SW 1271 (cell line): ENCODE measurements at places on chromosomes 12 and 14.

- DNase-seq: no peak
Observed at GRCh38 chr14:51596488-51597117, 55.1 kb upstream of the FRMD6 start.

GRCh38 chr12:125744201-125744600 is 679.0 kb downstream of the AACS start:
- no peak for DNase-seq

DNA sequence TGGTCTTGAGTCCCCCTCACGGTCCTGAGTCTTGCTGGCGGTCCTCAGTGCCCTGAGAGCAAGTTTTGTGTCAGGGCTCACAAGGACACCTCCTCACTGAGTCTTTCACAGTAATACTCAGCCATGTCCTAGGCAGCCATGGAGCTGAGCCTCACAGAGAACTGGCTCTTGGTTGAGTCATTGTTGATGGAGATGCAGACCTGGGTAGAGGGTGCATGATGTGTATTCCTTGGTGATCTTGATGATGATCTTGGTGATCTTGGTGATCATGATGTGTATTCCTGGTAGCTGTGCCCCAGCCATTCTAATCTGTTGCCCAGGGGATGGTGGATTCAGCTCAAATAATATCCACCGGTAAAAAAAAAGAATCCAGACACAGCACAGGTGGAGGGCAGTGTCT is 495.4 kb downstream of the TMEM121 start:
- no peak for DNase-seq

DNA sequence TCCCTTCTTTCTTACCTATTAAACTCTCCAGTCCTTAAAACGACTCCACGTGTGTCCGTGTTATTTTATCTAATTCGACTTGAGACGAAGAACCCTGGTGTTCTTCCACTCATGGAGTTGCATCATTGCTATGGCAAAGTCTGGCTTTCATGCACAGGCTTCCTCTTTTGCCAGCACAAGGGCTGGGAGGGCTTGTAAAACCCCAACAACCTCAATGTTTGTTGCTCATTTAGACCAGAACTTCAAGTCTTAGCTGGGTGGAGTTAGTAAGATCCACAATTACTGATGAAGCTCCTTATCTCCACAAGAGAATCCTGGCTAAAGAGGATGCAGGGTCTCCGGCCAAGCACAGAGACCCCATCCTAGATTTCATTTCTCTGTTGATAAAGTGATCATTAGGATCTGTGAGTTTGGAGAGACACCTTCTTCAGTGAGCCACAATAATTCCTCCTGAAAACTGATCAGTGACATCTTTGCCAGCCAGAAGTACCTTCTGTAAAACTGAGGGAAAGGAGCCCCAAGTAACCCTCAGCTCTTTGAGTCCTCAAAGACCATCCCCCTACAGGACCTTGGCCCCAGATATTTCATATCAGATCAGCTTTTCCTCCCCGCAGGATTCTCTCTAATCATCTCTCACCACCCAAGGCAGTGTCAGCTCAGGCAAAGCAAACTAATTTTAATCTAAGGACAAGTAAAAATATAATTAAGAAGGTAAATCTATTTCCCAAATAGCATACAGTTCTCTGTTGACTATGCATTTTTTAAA is 514.6 kb downstream of the FUT8 start:
- no peak for DNase-seq

DNA sequence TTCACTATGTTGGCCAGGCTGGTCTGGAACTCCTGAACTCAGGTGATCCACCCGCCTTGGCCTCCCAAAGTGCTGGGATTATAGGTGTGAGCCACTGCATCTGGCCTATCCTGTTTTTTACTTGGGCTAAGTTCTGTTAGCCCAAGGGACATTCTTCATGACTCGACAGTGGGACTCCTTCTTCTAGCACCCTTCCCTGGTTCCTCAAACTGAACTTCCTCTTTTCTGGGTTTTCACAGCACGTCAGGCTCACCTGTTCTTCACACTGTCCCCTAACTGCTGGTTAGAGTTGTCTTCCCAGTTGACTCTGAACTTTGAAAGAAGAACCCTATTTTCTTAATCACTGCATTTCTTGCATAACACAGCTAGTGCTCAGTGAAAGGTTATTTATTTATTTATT is 22.5 kb downstream of the CABP1 start:
- DNase-seq: no peak

DNA sequence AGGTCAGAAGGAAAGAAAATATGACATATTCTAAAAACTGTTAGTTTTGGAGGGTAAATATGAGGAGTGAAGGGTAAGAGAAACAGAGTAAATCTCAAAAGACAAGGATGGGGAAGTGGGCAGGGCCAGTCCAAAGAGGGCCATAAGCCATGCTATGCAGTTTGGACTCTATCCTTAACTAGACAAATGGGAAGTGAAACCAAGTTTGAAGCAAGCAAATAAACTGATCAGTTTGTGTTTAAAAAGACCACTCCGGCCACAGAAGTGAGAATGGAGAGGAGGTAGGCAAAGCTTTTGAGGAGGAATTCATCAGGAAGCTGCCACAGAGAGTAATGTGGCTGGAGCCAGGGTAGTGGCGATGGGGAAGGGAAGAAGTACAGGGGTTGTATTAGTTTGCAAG is 37.5 kb upstream of the DAAM1 start:
- no peak for DNase-seq

DNA sequence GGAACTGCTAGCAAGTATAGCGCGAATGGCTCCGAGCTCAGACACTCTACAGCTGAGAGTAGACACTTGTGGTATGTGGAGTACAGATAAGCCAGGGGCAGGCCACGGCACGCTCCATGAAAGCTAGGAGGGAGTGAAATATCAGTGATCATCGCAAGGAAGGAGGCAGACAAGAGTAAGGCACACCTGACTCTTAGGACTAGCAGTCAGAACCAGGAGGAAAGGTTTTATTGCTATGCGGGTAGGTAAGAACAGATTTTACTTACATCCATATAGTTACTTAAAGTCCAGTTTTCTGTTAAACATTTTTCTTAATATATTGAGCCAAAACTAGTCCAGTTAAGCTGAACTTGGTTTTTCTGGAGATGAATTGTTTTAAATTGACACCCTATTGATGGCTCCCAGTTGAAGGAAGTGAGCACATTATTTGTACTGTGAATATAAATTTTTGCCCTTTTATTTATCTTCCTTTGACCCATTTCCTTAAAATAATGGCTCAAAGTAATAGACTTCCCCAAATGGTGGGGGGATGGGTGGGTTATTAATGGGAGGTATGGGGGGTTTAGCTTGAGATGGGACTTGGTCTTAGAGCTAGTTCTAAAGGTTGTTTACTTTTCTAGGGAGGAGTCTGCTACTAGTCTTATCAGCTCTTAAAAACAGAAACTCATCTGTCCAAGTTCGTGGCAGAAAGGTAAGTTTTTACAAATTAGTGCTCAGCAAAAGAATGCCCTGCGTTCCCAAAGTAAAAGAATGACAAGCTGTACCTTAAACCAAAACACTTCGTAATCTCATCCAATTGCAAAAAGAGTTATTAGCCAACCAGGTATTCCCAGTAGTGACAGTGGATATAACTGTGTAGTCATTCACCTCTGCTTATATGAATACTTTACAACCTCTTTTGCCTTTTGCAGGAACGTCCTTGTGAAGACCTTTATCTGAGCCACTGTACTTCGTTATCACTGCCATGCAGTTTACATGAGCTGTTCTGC is 5.8 kb downstream of the HNRNPA1 start:
- DNase-seq: no peak

DNA sequence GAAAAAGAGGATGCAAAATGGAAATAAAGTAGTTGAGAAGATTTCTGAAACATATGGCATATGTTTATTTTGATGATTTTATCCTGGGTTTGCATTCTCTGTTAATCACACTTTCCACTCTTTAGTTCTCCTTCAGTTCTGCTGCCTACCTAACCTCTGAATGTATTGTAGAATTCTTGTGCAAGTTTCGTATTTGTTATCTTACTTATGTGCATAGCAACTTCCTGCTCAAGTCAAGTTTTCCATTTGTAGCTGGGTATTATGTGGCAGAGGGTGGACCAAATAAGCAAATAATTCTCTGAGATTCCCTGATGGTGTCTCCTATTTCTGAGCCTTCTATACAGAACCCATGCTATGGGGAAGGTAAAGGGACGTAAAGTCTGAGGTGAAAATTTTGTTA is 381.6 kb downstream of the FOXG1 start:
- DNase-seq: no peak

DNA sequence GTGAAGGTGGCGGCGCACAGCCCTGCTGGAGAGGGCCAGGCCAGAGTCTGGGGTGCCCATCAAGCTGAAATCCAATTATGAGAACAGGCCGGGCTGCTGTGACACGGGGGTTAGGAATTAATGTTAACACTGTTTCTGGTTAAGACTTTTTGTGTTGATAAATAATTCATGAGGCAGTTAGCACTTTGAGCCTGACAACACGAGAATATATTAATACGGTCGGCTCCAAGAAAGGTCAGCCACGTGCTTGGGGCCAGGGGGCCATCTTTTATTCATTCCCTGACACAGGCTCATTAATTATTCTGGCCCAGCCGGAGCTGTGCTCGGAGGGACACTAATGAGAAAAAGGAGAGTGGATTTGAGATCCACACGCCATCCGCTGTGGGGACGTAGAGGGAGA is 45.1 kb downstream of the FBRSL1 start:
- DNase-seq: no peak

GRCh38 chr12:96224219-96224615 is 30.0 kb downstream of the ELK3 start:
- DNase-seq: no peak

GRCh38 chr12:11595080-11595479 is 54.4 kb upstream of the ETV6 start:
- DNase-seq: no peak

- no peak for DNase-seq
Observed at GRCh38 chr14:36514278-36515104, 5.5 kb downstream of the NKX2-1 start.

- no peak for DNase-seq
Observed at GRCh38 chr12:5513406-5513805, 81.5 kb downstream of the NTF3 start.

- DNase-seq: no peak
Observed at GRCh38 chr12:116517431-116518045, 41.6 kb upstream of the MAP1LC3B2 start.

GRCh38 chr12:117803001-117803400 is 165.8 kb downstream of the KSR2 start:
- no peak for DNase-seq

DNA sequence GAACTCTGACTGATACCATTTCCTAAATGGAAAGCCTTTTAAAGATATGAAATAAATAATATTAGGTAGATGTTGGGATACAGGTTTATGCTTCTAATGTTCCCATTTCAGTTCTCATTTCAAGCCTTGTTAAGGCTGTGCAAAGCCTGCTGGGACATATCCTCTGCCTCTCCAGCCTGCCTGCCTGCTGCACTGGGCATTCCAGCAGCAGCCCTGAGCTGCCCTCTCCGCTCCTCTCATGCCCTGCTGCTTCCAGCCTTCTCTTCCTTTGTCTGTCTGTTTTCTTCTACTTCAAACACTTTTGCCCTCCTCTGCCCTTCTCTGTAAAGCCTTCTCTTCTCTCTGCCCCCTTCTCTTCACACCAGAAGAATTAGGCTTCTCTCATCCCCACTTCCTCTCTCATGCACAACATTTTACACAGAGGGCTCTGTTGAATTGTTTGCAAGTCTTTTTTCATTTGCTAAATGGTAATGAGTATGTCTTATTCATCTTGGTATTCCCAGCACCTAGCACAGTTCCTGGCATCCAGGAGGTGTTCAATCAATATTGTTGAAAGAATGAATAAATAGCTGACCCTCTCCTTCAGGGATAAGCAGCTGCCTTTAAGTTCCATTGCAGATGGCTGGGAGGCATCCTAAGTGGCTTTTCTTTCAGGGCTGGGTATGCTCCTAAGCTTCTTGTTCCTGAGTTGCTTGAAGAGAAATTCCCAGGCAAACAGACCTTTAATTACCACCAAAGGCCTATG is 292.3 kb downstream of the TMEM117 start:
- DNase-seq: no peak

DNA sequence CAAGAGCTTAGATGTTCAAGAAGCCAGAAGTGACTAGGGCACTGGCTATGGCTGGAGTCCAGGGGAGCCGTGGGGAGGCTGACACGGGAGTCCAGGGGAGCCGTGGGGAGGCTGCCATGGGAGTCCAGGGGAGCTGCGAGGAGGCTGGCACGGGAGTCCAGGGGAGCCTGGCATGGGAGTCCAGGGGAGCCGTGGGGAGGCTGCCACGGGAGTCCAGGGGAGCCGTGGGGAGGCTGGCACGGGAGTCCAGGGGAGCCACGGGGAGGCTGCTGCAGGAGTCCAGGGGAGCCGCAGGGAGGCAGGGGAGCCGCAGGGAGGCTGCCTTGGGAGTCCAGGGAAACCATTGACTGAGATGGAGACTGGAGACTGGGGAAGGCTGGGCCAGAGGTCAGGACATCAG is 54.9 kb downstream of the TECPR2 start:
- no peak for DNase-seq

GRCh38 chr14:85056267-85056666 is 473.7 kb upstream of the FLRT2 start:
- DNase-seq: no peak

GRCh38 chr12:67927815-67928214 is 61.4 kb upstream of the IFNG-AS1 start:
- DNase-seq: no peak

DNA sequence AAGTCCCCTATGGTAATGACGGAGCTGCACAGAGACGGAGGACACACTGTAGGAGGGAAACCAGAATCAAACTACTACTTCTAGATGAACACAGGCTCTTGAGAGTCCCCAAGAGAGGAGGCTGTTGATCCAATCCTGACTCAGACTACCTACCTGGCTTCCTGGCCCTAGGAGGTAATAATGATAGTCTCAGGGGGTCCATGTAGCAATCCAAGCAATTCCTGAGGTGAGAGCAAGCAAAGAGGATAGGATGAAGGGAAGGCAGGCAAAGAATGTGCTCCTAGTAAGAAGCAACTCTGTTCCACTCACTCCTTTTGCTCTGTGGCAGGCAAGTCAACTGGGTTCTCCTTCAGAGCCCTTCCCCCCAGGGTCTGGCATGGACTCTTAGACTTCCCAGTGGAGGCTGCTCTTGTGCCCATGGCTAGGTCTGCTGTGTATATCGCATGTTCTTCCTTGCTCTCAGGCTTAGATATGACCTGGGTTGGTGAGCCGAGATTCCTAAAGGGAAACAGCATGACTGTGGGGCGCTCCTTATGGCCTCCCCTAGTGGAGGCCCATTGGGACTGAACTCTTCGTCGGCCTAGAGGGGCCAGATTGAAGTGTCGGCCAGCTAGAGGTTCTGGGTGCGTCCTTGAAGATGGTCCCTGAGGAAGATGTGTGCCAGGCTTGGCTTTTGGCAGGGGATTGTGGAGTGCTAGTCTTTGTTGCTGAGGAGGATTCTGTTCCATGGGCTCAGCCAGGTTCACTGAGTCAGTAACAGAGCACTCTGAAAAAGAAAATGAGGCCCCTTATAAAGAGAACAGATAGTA is 2.1 kb downstream of the TINF2 start:
- no peak for DNase-seq

DNA sequence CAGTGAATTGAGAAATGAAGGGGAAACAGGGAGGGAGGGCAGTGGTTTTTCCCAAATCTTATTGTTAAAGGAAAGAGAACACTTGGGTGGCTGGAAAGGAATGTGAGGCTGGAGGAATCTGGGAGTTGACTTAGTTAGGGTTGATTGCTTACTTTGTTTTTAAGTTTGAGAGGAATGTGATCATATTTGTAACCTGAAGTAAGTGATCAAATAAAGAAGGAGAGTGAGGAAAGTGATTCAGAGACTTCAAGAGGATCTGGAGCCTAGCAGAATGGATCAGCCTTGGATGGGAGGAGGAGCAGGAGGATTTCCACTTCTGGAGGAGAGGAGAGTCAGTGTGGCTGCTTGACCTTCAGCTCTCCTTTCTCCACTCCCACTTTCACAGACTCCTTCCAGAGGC is 6.0 kb upstream of the LRP6 start:
- no peak for DNase-seq
